Germinal center (tissue), 1 donor: ENCODE measurements at places on chromosomes 6 and 20.

GRCh38 chr20:2751347-2751877, 49.0 kb downstream of the CPXM1 start:
- DNase-seq, result no peak

DNA sequence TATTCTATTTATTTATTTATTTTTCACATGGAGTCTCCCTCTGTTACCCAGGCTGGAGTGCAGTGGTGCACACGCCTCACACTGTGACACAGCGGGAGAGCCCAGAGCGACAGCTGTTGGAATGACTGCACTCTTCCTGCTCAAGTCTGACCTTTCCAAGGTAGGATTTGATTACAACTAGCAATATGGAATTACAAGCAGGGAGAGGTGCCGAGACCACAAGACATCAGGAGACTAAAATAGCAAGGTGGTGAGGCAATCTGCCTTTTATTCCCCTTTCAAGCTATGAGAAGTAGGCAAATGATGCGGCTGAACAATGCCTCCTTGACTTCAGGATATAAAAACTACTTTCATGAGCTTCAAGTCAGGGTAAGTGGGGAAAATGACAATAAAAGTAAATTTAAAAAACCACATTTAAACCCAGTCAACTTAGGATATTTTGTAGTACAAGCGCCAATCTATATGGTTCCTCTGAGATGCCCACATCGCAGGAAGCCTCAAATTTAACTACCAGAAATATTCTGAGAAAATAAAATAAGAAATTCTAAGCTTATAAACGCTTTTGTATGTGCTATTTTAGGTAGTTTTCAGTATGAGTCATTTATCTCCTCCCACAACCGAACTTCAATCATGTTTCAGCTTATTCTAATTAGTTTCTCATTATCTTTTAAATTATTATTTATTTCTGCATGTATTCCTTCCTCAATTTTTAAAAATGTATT, 146.9 kb upstream of the SGK1 start:
- no peak for DNase-seq

DNA sequence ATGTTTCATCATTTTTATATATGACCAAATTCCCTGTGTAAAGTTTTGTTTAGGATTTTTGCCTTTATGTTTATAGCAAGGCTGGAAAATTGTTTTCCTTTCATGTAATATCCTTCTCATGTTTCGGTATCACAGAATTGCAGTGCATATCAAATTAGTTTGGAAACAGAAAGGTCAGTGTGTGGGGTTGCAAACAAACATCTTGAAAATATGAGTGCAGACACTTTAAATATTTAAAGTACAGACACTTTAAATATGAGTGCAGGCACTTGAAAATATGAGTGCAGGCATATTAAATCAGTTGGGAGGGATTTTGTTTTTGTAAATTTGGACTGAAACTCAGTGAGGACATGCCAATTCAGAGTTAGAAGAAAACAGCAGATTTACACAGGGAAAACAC, 6.5 kb downstream of the SLPI start:
- no peak for DNase-seq

DNA sequence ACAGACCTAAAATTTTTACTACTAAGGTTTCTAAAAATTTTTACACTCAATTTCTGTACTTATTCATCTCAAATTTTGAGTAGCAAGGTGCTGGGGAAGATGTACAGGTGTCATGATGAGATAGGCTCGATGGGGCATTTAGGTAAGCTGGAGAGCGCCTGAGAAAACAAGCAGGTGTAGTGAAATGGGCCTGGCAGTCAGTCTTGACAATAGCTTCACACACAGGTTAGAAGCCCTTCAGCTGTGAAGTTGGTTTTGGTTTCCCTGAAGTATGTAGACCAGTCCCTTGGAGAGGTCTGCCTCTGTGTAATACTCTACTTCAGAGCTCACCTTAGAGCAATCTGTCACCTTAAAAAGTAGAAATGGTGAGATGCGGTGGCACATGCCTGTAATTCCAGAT, 144.0 kb upstream of the SCGN start:
- DNase-seq, result no peak

DNA sequence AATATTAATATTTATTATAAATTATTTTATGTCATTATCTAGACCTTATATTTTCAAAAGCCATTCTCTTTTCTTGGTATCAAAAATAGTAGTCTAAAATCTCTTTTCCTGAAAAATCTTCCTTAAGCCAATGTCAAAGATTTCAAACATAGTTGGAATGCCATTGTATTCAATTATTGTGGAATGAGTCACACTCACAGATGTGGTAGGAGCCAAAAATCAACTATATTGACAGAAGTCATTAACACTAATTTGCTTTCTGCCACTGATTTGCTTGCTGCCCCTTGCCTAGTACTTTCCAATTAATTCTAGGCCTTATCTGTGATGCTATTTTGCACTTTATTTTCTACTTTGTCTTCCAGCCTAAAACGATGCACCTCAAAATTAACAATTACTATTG, 1326.3 kb upstream of the GJE1 start:
- no peak for DNase-seq

- DNase-seq, result no peak
These were observed 550.3 kb downstream of the QKI start for GRCh38 chr6:163964789-163965188.

DNA sequence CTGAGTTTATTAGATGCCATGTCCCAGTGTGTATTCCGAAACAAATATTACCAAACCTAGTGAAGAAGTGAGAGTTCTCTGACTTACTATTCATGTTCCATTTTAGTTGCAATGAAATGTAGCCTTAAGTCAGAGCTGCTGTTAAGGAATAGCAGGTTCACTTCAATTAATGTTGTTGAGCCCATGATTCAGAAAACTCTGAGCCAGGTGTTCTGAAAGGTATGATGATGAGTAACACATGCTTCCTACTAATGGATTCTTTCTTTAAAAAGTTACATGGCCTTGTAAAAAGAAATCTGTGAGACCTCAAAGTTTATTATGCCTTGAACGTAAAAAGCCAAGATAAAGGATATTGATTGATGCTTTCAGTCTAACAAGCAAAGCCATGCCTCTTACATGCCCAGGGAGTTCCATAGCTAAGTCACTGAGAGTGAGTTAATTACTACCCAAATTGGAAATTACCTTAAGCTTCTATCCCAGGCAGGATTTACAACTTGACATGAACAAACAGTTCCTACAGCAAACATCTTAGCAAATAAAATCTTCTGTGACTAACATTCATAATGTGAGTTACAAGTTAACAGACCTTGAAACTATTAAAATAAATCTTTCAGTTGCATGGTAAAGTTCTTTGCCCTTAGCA, 122.9 kb downstream of the AKAP7 start:
- no peak for DNase-seq

DNA sequence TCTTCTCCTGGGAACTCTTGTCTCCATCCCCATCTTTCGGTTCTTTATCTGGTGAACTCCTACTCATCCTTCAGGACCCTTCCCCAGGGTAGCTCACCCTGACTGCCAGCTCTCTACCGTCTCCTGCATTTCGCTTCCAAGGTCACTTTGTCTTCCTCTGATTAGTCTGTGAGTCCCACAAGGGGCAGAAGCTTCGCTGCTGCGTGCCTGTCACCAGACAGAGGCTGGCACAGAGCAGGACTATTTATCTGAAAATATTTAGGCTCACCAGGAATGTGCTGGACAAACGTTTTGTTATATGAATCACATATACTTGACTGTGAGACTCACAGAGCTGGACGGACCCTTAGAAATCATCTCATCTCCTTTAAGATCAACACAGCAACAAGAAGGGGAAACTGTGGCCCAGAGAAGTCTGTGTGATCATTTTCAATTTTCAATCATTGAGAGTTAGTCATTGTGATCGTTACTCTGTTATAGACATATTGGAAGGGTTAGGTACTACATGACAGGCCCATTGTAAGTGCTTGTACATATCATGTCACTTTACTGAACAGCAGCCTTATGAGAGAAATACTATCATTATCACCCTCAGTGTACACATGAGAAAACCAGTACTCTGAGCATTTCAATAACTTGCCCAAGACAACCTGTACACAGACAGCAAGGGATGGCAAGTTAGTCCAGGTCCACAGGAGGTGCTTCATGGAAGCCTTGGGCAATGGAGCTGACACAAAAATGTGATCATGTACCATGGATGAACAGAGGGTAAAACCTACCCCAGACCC, 51.4 kb downstream of the JPH2 start:
- DNase-seq, result no peak

DNA sequence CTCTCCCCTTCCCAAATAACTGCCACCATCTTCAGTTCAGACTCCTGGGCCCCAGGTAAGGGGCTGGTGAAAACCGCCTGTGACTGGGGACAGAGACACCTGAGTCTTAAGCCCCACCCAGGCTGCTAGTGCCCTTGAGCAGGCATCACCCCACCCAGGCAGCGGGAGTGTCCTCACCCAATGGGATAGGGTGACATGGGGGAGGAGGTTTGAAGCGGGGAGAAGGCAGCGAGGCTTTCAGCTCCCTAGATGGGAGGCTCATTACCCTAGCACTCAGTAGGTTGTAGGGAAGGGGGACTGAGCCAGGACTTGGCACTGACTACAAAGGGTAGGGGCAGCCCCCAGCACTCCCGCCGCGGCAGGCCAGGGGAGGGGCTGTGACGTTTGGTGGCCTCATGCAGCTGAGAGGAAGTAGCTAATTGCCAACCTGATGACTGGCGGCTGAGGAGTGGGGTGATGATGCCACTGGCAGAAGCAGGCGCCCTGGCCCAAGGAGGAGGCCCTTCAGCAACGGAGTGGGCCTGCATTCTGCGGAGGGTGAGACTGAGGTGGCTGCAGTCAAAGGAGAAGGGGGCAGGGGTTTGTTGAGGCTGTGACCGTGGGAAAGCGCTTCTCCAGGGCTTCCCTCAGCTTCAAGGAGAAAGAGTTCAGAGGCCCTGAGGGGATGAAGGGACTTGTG, 126.9 kb downstream of the MRPL14 start:
- DNase-seq, result peak; percentile 57

- DNase-seq, result no peak
These were observed 16.4 kb downstream of the SRC start for GRCh38 chr20:37362231-37362792.

DNA sequence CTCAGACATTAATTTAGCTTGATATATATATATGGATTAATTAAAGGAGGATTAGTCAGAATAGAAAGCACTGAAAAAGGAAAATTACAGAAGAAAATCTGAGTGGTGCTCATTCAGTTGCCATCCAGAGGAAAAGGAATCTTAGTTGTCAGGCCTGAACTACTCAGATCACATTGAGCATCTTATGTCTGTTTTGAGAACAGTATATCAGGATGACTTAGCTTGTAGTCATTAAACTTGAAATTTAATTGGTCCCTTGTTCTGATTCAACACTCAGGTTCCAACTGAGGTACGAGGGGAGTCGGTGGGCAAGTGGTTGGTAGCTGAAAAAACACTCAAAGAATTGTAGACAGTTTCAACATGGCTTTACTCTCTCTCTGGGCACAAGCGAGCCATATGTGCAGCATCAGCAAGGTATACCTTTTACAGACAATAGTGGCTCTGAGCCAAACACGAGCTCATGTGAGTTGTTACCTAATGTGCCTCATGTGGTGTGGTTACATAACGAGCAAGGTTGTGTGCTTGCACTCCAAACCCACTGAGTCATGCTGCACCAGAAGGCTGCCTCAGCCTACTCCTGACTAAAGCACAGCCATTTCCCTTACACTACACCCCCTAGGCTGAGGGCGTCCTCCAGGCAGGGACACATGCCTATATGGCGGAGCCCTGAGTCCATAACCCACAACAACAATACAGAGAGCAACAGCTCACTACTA, 73.0 kb upstream of the HMGN3 start:
- DNase-seq, result no peak

DNA sequence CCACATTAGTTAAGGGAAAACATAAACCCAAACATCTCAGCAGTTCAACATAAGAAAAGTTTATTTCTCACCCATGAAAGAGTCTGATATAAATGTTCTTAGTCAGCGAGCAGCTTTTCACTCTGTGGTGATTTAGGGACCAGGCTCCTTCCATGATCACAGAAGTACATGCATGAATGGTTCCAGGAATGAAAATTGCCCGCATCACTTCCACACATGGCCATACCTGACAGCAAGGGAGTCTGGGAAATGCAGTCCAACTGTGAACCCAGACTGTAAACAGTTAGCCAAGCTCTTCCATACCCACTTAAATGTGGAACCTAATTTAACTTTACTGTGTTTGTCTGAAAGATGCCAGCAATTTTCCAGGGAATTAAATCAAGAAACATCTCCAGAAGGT, 353.9 kb downstream of the HACE1 start:
- DNase-seq, result no peak

GRCh38 chr20:41261790-41262717, 55.5 kb downstream of the ZHX3 start:
- DNase-seq, result no peak

GRCh38 chr6:2529211-2529719, 221.5 kb downstream of the MYLK4 start:
- no peak for DNase-seq

DNA sequence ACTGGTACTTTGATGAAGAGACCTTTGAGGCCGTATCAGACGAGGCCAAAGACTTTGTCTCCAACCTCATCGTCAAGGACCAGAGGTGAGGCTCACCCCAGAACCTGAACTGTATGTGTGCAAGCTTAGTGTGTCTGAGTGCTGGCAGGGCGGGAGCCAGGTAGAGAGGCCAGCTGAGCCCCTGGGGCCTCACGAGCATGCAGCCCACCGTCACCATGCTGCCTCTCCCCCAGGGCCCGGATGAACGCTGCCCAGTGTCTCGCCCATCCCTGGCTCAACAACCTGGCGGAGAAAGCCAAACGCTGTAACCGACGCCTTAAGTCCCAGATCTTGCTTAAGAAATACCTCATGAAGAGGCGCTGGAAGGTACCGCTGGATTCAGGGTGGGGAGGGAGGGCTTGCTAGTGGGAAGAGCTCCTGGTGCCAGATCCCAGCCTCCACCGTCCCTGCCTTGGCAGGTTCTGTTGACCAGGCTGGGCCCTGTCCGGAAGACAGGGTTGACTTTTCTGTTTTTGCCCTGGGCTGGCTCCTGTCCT, 12.7 kb downstream of the MYLK2 start:
- no peak for DNase-seq

- no peak for DNase-seq
These were observed 70.1 kb upstream of the QKI start for GRCh38 chr6:163344411-163344810.

DNA sequence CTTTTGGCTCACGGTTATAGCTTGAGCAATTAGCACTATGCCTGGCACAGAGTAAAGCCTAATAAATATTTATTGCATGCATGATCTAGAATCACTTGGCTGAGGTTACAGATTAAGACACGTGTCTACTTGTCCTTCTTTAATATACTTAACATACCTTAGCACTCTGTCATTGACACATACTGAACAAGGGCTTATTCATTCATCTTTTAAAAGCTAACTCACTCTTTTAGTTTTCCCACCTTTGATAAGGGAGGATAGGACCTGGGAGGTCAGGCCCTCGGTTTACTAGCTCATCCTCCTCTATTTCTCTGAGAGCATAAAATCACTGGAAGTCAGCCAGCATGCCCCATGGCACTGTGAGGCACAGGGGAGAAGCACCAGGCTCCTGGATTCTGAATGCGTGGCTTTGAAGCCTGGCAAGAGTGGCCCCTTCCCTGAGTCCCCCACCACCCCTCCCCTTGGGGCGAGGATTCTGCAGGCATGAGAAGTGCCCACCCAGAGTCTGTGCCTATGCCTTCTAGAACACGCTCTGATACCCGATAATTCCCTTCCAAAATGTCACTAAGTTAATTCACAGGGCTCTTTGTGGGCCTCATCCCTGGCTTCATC, 11.2 kb downstream of the ZCCHC3 start:
- no peak for DNase-seq

GRCh38 chr6:54403096-54403495, 94.9 kb downstream of the TINAG start:
- no peak for DNase-seq

GRCh38 chr20:34124469-34125249, 12.6 kb upstream of the EIF2S2 start:
- DNase-seq, result peak; percentile 34

- no peak for DNase-seq
These were observed 131.4 kb downstream of the BMP2 start for GRCh38 chr20:6898928-6899327.
